AG09319 (cell line): ENCODE measurements at places on chromosomes 11 and 22.
A peak's percentile ranks its signal among the peaks of the same experiment; 100 is the strongest.

DNA sequence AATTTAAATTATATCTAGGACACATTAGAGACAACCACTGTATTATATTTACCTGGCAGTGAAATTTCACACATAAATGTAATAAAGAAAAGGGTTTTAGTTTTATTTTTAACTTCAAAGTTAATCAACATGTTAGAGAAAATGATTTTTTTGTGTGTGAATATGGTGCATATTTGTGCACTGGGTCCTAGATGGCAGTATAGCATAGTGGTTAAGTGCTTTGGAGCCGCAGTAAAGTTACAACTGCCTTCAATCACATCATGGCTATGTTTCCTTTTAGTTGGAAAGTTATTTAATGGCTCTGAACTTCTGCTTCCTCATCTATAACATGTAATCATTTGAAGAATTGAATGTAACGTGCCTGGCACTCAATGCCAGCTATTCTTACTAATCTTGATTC, 108.9 kb upstream of the DDI1 start:
- DNase-seq: no peak

DNA sequence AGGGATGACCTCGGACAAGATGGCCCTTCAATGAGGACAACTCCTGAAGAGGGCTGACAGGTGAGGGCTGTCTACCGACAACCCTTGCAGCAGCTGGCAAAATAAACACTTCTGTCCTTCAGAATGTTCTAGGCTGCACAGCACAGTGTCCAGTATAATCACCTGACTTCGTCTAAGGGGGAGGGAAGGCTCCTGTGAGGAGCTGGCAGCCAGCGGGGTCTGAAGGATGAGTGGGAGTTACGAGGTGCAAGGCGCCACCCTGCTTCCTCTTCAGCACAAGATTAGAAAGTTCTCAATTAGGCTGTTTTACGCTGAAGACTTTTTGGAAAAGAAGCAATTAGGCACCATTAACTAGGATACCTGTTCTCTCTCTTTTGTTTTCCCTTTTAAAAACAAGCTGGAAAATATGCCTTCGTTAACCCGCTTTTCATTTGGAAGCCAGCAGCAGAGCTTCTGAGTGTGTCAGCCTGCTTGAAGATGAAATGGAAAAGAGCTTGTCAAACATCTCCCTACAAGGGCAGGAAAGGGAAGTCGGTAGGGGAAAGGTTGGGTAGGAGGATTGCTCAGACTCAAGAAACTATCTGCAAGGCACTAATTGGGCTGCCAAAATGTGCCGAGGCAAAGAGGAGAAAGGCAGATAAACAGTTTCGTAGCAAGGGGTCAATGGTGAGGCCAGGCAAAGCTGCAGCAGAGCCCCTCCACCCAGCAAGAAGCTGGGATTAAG, 592.2 kb upstream of the CADM1 start:
- no peak for DNase-seq

DNA sequence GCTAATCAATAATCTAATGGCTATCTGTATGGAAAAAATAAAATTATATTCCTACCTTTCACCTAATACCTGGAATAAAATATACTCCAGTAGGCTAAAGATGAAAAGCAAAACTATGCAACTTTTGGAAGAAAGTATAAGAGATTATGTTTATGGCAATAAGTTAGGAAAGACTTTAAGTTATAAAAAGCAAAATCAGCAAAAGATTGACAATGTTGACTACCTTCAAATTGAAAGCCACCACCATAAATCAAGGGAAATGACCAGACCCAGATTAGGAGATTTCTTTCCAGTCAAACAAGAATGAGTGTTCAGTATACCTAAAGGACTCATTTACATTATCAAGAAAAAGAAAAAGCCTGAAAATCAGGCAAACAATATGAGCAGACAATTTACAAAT, 159.1 kb upstream of the ZBED5 start:
- no peak for DNase-seq

GRCh38 chr22:24142241-24142640, 39.0 kb upstream of the SUSD2 start:
- DNase-seq: no peak

GRCh38 chr11:63909591-63910506, 7.1 kb downstream of the RCOR2 start:
- no peak for DNase-seq

DNA sequence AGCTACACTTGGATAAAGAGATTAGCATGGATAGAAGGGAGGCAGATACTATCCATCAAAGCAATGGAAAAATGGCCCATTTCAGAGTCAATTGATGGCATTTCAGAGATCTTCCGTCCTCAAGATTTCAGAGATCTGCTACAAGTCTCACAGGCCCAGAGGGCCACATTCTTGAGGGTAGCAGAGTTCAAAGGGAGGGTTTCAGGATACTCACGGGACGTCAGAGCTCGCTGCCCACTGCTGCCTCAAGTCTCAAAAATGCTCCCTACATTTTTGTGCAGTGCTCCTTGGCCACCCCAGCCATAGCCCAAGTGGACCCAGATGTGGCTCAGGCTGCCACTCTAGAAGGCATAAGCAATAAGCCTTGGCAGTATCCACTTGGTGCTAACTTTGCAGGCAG, 24.9 kb downstream of the RTL6 start:
- no peak for DNase-seq

GRCh38 chr22:22713416-22713815, 69.0 kb downstream of the GGTLC2 start:
- no peak for DNase-seq

GRCh38 chr22:19888131-19888746, 33.6 kb upstream of the GNB1L start:
- no peak for DNase-seq

- DNase-seq: no peak
Observed at GRCh38 chr11:125679397-125679796, 1.2 kb downstream of the ACRV1 start.

DNA sequence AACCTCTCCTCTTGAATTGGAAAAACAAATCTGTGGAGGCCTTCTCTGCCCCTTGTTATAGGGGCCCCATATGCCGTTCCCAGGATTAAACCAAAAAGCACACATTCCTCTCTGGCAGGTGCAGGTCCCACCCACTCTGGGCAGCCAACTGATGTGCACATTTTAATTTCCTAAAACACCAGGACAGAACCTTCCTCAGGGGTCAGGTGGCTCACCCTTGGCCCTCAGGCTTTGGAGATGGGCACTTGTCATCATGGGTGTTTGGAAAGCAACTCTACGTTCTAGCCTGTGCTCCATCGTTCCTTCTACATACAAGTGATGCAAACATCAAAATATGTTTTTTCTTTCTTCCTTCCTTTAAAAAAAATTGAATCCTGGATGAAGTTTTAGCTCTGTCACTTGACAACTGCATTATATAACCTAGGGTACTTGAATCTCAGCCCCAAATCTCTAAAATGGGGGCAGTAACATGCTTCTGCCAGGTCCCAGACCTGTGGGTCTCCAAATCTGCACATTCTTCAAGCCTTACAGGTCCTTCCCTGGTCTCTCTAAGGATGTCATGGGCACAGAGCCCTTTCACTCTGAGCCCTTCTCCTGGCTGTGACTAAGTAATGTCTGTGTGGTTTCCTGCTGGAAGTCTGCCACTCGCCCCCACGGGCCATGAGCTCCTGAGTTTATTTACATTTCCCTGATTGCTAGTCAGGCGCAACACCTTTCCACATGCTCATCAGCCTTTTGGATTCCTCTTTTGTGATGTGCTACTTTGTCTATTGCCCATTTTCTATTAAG, 43.8 kb downstream of the KCNQ1OT1 start:
- DNase-seq: peak; percentile 15

GRCh38 chr11:8258784-8259183, 4.9 kb downstream of the LMO1 start:
- DNase-seq: peak; percentile 49

GRCh38 chr11:15793043-15793996, 563.0 kb downstream of the SOX6 start:
- DNase-seq: no peak

DNA sequence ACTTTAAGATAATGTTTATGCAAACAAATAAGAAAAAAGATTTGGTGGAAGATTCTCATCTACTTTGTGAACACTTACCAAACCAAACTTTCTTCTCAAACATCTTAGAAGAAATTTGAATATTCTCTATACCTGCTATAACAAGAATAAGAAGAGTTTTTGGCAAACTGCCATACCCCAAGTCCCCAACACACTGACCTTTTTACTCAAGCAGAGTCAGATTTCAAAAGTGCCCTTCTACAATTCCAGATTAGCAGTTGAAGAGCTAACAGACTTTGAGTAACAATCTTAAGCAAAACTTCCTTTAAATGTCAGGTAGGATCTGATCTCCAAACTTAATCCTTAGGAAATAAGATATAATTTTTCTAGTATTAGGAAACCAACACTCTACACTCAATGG, 33.9 kb downstream of the TSG101 start:
- DNase-seq: no peak

- no peak for DNase-seq
Observed at GRCh38 chr22:45291061-45291930, 6.5 kb downstream of the UPK3A start.

DNA sequence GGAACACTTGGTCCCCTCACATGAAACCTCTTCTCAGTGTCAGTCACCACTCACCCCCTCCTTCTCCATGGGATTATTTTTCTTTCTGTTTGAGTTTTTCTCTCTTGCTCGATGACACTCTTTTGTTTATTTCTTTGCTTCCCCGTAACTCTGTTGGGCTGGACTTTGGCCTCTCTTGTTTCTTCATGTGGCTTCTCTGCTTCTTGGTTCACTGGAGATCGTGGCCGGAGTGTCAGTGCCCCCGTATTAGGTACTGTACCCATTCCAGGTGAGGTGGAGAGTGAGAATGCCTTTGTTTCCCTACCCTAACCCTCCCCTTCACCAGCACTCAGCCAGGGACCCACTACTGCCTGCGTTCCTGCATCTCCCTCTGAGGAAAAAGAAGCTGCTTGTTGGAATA, 32.5 kb downstream of the CYB5R2 start:
- DNase-seq: no peak

DNA sequence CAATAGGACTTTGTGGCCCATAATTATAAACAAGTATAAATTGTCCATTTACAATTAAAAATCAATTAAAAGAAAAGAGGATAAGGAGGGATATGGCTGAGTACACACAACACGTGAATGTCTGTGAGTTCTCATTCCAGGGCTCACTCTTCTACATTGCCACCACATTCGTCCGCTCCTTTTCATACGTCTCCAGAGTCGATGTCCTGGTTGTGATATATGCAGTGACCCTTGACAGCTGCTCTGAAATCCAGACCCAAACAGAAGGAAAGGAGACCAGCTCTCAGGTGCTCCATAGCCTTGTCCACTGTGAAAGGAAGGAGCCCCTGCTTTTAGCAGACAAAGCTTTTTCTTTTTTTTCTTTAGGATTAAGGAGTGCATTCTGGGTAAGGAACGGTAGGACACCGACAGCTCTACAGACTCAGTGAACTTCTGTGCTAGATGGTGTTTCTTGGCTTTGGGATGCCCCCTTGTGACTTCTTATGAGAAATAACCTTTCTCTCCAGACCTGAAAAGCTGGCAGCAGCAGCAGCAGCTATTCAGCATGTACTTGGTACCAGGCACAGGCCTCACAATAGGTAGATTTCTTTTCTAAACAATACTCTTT, 19.7 kb upstream of the DNAJB13 start:
- DNase-seq: peak; percentile 29

DNA sequence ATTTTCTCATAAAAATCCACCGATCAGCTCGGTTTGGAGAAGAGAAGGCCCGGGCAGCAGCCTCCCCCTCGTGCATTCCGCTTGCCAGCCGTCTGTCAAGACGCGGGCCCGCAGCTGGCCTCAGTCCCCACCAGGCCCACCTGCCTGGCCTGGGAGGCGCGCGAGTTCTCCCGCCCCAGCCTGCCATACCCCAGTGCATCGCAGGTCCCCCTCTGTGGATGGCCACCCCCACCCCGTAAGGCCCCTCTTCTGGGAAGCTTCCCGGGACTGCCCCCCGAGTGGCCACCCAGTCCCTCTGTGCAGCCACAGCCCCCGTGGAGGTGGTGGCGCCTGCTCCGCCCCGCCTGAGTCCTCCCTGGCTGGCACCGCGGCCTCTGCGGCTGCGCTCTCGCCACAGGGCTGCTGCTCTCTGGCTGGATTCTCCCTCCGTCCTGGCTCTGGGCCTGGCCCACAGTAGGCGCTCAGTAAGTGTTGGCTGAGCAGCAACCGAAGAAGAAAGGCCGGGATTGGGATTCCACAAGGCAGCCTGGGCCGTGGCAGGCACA, 74.0 kb upstream of the TCF20 start:
- DNase-seq: no peak

DNA sequence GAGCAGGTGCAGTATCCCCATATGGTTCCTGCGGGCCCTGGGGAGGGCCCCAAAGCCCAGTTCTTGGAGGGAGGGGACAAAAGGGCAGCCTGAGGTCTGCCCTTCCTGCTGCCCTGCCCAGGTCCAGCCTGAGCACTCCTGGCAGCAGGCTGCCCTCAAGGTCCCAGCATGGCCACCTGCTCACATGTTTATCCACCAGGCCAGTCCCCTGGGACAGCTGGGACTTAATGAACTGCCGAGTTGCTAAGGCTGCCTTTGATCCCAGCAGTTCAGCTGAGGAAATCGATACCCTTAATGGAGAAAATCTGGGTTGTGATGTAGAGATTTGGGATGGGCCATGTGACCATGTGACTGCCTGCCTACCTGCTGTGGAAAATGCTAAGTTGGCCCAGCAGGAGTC, 146.2 kb downstream of the TRIM29 start:
- no peak for DNase-seq

- DNase-seq: no peak
Observed at GRCh38 chr11:3952715-3953114, 97.3 kb downstream of the STIM1 start.

DNA sequence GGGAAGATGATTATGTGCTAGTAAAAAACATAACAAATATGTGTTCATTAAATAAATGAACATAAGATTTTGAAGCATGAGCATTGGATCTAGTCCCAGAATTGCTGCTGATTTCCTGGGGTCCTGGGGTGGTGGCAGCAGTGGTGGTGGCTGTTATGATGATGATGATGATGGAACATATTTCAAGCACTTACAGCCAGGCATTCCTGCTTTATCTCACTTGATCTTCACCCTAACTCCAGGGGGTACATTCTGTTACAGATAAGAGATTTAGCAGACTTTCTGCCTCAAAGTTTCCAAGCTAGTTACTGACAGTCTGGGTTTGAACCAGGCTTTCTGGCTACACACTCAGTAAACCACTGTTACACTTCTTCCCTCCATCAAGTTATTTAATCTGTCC, 5.2 kb downstream of the TRAPPC4 start:
- no peak for DNase-seq

DNA sequence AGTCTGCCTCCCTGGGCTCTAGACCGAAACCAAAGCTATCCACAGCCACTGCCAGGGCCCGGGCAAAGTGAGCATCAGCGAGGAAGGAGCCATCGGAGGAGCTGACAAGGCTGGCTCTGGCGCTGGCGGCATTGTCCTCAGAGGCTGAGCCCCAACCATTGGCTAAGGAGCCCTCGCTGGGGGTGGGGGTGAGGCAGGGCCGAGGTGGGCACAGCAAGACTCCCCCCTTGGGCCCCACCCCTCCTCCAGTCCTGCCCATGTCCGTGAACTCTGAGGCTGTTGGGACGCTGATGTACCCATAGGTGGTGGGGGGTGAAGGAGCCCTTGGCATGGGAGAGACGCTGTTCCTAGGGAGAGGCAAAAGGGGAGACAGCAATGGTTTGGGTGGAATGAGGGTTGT, 11.2 kb downstream of the ROBO4 start:
- no peak for DNase-seq
